ENCODE measurements at places on chromosomes 16 and 17. TPM values are rescaled to one million over a fixed set of nuclear protein-coding genes. Genes with fewer than 3 reads are reported as not detected.

Gene KRT28
- not detected for total RNA-seq

DNA sequence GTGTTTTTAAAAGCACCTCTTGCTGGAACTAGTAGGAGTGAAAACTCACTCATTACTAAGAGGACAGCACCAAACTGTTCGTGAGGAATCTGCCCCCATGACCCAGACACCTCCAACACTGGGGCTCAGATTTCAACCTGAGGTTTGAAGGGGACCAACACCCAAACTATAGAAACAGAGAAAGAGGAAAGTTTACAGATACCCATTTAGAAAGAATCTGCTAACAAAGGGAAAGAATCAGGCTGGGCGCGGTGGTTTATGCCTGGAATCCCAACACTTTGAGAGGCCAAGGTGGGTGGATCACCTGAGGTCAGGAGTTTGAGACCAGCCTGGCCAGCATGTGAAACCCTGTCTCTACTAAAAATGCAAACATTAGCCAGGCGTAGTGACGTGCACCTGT lies 3.4 kb upstream of the CSNK1D start:
- DNase-seq: no peak

DNA sequence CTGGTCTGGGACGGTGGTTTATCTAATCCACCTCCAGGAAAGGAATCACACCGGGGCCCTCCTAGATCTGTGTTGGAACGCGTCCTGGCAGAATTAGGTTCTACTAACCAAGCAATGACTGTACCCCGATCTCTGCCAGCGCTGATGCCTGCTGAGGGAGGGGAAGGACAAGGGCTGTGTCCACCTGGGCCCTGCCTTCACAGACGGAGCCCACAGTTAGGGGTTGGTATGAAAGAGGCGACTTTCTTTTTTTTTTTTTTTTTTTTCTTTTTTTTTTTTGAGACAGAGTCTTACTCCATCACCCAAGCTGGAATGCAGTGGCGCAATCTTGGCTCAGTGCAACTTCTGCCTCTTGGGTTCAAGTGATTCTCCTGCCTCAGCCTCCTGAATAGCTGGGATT lies 9.9 kb upstream of the KRT19 start:
- DNase-seq: peak; percentile 88

DNA sequence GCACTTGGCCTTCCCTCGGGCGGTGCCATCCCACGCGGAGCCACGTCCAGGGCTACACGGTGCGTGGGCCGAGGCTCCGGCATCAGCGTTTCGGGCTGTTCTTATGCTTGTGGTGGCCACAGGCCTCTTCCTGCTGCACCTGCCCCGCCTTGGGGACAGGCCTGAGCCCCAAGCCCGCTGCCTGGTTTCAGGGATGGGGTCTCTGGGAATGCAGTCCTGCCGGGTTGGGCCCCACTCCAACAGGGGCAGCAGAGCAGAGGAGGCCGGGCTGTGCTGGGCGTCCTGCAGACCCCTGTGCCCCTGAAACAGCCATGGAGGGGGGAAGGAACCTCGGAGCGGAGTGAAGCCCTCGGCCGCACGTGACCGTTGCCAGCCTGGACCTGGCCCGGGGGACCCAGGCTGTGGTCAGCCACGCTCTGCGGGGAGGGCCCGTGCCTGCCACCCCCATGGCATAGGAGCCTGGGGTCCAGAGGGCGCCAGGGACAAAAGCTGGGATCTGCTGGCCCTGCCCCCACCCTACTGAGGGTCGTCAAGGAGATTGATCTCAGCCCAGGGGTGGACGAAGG lies 453 bp upstream of the WFIKKN1 start:
- DNase-seq: no peak

All from mammary epithelial cell (primary cell).